ENCODE measurements at places on chromosomes 2 and 18. TPM values are rescaled to one million over a fixed set of nuclear protein-coding genes. Genes with fewer than 3 reads are reported as not detected.

GRCh38 chr18:49907346-49907929 lies 94.1 kb upstream of the ACAA2 start:
- no peak for DNase-seq
- H3K36me3 ChIP-seq: no peaks in the 10 kb centered on the region
- no peak overlapping the region for H3K4me3 ChIP-seq
- peaks cover 8% of the 10 kb centered on the region for H3K4me1 ChIP-seq

Gene CYS1
- 0.78 TPM for total RNA-seq

GRCh38 chr2:76731157-76731556 lies 791.0 kb downstream of the LRRTM4 start:
- H3K27ac ChIP-seq: no peak overlapping the region
- H3K27me3 ChIP-seq: no peaks in the 10 kb centered on the region
- H3K4me3 ChIP-seq: no peak overlapping the region
- no peaks in the 10 kb centered on the region for H3K4me1 ChIP-seq
- no peaks in the 10 kb centered on the region for H3K36me3 ChIP-seq
- DNase-seq: no peak

Gene ANKRD62
- total RNA-seq: not detected

DNA sequence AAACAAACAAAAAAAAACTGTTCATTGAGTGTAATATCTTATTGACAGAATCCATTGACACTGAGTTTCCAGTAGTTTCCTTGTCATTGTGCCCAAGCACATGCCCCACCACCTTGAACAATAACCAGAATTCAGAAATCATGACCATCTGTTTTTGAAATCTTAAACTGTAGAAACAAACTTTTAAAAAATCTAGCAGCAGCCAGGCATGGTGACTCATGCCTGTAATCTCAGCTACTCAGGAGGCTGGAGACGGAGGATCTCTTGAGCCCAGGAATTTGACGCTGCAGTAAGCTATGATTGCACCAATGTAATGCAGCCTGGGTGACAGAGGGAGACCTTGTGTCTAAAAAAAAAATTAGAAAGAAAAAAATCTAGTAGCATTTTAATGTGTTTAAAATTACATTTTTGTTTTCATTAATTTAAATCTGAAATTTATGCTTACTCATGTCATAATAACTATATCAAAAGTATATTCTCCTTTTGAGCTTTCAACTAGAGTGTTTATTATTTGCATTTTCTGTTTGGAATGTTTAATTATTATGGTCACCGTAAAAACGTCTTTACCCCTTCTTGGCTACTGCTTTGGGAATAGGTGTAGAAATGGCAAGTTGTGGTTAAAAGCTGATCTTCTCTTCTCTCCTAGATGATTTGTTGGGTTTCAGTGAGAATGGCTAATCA lies 25.2 kb upstream of the STON1 start:
- H3K4me3 ChIP-seq: no peak overlapping the region
- DNase-seq: no peak
- no peaks in the 10 kb centered on the region for H3K27me3 ChIP-seq
- peaks cover 13% of the 10 kb centered on the region for H3K4me1 ChIP-seq
- peaks cover 52% of the 10 kb centered on the region for H3K36me3 ChIP-seq

DNA sequence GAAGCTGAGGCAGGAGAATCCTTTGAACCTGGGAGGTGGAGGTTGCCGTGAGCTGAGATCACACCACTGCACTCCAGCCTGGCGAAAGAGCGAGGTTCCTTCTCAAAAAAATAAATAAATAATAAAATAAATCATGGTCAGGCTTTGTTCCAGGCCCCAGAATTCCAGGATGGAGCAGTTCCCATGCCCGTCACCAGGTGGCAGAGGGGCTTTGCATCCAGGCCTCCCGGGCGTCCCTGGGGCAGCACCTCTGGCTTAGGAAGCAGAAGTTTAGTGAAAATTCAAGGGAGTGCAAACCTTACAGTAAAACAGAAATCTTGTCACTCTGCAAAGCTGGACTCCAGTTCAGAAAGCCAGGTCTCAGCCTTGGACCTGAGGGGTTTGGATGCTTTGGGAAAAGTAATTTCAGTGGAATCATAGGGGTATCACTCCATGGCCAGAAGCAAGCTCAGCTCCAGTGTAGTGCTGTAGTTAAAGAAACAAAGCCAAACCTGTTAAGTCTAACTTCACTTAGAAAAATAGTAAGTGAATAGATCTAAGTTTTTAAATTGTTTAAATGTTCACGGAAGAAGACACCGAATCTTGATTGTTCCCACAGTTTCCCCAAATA lies 512.7 kb downstream of the CMPK2 start:
- DNase-seq: no peak
- no peak overlapping the region for H3K4me3 ChIP-seq
- no peaks in the 10 kb centered on the region for H3K36me3 ChIP-seq
- no peaks in the 10 kb centered on the region for H3K4me1 ChIP-seq

DNA sequence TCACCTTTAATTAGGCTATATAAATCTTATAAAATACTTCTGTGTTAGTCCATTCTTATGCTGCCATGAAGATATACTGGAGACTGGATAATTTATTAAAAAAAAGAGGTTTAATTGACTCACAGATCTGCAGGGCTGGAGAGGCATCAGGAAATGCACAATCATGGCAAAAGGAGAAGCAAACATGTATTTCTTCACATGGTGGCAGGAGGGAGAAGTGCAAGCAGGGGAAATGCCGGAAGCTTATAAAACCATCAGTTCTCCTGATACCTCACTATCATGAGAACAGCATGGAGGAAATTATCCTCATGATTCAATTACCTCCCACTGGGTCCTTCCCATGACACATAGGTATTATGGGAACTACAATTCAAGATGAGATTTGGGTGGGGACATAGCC lies 504.4 kb downstream of the RIT2 start:
- H3K4me3 ChIP-seq: no peak overlapping the region
- no peak overlapping the region for H3K27ac ChIP-seq
- no peak for DNase-seq
- no peaks in the 10 kb centered on the region for H3K4me1 ChIP-seq
- H3K36me3 ChIP-seq: no peaks in the 10 kb centered on the region

Data from activated T-helper 2 cell treated with anti-CD3 and anti-CD28 coated beads, Interferon-gamma antibody, Interleukin-2, Interleukin-4, amounts not matched to agents 10 μg/mL and 5 μg/mL and 100 μg/mL, durations not matched to agents 14 hours and 24 hours and 36 hours (primary cell).